Activated B cell treated with CpG ODN at 0.5 μM for 24 hours (primary cell): ENCODE measurements at places on chromosomes 4 and X. TPM values are rescaled to one million over a fixed set of nuclear protein-coding genes. Genes with fewer than 3 reads are reported as not detected.
A peak's percentile ranks its signal among the peaks of the same experiment; 100 is the strongest.

DNA sequence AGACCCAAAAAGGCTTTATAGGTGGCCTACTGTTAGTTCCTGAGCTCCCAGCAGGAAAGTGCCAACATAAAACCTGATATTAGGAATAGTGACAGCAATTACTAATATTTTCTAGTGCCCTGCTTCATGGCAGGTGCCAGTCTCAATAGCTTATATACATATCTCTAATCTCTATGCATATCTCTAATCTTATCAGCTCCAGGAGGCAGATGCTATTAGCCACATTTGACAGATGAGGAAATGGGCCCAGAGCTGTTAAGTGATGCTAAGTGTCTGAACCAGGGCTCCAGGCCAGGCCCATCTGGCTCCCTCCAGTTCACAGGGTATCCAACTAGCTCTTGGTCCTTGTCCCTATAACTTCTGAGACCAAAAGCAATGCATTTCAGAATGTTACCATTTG, 142.5 kb downstream of the CHIC2 start:
- no peak for DNase-seq

GRCh38 chrX:43643662-43644061, 12.4 kb upstream of the MAOA start:
- DNase-seq = no peak

GRCh38 chr4:42152507-42153504, at the start of gene BEND4:
Gene BEND4 (minus strand): TSS chr4:42152655. CDS start chr4:42152143, 512 bp downstream.
- DNase-seq = no peak

DNA sequence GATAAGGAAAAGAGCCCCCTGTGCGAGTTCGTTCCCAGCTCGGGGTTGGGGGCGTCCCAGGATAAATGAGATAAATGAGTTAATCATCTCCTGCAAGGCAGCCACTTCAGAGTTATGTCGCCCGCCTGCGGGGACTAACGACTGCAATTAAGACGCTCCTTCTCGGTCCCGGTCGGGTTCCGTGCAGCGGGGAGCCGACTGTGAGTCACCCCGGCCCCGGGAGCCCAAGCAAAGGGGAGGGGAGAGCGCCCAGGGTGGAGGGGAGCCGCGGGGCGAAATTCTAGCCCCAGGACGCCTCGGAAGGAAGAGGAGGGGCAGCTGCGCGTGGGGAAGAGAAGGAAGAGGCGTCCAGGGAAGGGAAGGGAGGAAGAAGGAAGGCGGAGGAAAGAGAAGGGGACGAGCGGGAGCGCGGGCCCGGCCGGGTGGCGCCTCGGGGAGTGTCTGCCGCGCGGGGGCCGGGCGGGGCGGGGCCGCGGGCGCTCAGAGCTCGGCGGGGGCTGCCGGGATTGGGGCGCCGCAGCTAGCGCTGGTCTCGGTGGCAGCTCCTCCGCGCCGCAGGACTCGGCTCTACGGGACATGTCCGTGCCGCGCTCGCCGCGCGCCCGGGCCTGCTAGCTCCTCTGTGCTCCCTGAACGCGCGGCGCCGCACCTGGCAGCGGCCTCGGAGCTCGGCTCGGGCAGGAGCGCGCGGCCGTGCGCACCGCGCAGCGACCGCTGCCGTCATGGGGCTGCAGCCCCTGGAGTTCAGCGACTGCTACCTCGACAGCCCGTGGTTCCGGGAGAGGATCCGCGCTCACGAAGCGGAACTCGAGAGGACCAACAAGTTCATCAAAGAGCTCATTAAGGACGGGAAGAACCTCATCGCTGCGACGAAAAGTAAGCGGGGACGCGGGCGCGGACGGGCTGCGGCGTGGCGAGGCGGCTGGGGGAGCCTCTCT, at the start of gene ARHGAP10:
Gene ARHGAP10 (plus strand): TSS at position 509 of the 938 bp plus-strand sequence. CDS start 214 bp downstream, at position 723.
- peak; percentile 36 for DNase-seq

GRCh38 chrX:133745349-133745748, 240.0 kb downstream of the GPC3 start:
- DNase-seq = no peak

GRCh38 chr4:61212788-61213187, 12.7 kb downstream of the ADGRL3 start:
- DNase-seq = no peak

DNA sequence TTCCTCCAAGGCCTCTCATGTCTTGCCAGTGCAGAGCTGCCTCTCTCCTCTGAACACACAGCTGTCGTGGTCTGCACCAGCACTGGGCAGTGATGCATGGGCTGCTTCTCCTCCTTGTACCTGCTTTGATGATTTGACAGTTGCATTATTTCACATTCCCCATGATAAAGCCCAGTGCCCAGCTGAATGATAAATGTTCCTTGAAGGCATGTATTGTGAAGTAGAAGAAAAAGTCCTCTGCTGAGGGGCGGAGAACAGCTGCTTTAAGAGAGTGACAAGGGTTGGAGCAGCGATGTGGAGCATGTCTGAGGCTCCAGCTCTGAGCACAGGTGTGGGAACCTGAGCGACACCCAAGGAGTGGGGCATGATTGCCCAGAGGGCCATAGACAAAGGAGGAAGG, 21.1 kb upstream of the TRIM2 start:
- no peak for DNase-seq

DNA sequence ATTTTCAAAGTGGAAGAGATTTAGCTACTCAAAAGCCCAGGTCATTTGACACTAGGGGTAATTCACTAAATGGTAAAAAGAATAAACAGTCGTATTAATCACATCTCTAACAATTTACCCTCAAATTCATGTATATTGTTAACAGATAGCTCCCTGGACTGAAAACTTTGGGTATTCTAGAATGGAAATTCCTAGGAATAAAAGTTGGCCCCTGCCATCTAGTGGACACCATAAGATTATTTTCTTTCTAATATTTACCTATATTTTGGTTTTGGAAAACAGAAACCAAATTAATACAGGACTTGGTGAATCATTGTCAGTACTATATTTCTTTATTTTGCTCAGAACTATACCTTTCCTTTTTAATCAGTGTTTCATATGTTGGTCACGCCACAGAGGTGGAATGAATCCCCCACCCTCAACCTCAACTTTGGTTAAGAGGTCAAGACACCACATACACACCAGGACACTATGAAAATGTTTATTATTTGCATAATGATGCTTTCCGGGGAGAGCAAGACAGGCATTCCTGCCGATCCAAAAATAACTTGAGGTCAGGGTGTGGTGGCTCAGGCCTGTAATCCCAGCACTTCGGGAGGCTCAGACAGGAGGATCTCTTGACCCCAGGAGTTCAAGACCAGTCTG, 96.2 kb upstream of the APOOL start:
- no peak for DNase-seq

GRCh38 chr4:88846206-88846790, 148.7 kb upstream of the NAP1L5 start:
- DNase-seq = no peak

DNA sequence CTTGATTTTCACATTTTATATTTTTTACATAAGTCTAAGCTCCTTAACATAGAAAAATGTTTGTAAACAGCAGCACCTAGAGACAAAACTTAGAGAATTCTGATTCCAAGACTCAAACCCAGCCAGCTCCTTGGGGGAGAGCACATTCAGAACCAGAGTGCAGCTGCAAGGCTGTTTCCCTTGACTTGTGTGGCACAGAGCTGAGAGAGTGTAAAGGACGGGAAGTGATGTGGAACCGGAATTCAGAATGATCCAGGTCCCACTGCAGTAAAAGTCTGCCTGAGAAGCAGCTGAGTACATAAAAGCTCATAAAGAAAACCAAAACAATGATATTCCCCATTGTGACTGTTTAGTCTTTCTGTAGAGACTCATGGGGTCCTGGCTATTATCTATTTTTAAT, 713.8 kb downstream of the RAB28 start:
- no peak for DNase-seq

- DNase-seq = no peak
Observed at GRCh38 chr4:103482893-103483292, 236.9 kb downstream of the TACR3 start.

- DNase-seq = no peak
Observed at GRCh38 chr4:126661194-126661593, 971.6 kb upstream of the INTU start.

- DNase-seq = no peak
Observed at GRCh38 chrX:114465689-114466088, 118.2 kb upstream of the HTR2C start.

- DNase-seq = no peak
Observed at GRCh38 chr4:133969202-133969848, 232.3 kb downstream of the PABPC4L start.

Gene C1QTNF7
- total RNA-seq = not detected in 2 replicates

Gene CLGN
- not detected in 2 replicates for total RNA-seq

Gene CPXCR1
- not detected in 2 replicates for total RNA-seq

Gene PASD1
- total RNA-seq = not detected in 2 replicates

Gene PRDM5
- total RNA-seq = not detected in 2 replicates

Gene RGN
- total RNA-seq = 0.24 and 0.27 TPM in 2 replicates

Gene BGN
- total RNA-seq = not detected in 2 replicates

Gene RNF150
- total RNA-seq = not detected in 2 replicates
